ENCODE measurements at places on chromosomes 2 and 18.

GRCh38 chr2:136051001-136051724, 65.7 kb upstream of the DARS1 start:
- DNase-seq = no peak

GRCh38 chr2:53397085-53397484, 370.5 kb upstream of the CHAC2 start:
- no peak for DNase-seq

DNA sequence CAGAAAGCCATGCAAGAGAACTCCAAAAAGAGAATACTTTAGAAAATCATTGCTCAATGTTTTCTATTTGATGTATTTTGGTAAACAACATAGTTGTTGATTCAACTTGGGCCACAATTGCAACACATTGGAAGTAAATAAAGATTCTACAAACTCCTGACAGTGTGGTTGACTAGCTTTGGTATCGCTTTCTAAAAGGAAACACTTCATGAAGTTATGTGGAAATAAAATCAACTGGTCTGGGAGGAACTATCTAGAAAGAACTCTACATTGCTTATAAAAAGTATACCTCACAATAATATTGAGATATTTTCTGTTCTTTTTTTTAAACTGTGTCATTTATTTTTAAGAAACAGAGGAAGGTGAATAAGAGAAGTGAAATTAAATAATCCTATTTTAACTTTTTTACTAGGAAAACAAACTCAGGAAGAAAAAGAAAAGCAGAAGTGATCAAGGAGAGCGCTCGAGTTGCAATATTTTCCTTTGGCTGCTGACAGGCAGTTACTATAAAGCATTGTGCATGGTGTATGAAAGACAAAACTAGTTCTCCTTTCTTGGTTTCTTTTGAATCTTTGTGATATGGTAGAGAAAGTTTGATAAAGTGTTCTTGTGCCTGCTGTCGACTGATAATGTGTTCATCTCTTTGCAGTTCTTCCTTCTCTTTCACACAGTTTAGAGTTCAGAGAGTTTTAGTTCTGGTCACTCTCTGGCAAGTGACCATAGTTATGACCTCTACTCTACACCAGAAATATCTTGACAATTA, 3.0 kb downstream of the DHRS9 start:
- no peak for DNase-seq

GRCh38 chr2:237205043-237205541, 119.4 kb downstream of the COPS8 start:
- no peak for DNase-seq

DNA sequence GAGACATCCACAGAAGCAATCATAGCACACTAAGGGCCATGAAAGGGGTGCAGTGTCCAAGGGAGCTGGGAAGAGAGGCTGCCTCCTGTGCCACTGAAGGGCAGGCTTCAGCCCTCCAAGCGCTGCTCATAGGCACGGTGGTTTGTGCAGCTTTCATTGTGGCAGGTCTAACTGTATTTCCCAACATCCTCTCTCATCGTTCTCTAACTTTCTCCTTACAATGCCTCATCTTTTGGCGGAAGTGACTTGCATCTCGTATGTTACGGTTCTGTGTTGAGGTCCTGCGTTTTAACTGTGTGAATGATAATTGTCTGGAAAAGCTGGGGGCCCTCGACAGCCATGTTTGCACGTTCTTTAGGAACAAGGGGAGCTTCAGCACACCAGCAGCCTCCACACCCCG, 213.9 kb downstream of the GBX2 start:
- no peak for DNase-seq

DNA sequence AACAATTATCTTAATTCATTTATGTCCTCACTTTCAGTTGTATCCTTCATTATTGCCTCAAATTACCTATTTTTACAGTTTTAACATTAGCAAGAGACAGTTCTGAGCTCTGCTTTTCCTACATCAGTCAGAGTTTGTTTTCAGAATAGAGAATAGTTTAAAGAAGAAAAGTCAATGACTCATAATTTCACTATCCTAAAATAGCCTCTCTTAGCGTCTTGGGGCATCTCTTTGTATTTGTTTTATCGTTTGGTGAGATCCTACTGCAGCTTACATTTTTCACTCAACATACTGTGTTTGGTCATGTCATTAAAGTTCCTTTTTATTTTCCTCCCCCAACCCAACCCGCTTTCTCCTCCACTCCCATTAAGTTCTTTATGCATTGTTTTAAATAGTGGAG, 3.8 kb downstream of the SEC11C start:
- no peak for DNase-seq

DNA sequence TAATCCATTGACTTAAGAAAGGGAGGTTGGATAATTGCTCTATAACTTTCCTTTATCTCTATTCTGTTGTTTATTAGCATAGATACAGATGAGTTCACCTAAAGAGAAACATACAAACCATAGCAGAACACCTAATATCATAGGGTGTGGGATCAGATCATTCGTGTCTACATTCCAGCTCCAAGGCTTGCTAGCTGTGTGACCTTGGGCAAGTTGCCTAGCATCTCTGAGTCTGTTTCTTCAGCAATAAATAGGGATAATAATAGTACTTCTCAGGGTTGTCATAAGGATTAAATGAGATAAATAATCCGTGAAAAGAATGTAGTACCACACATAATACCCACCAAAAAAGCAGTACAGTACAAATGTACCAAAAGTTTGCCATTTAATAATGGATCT, 126.2 kb downstream of the PLB1 start:
- no peak for DNase-seq

- no peak for DNase-seq
Observed at GRCh38 chr2:195352581-195352980, 304.4 kb upstream of the SLC39A10 start.

DNA sequence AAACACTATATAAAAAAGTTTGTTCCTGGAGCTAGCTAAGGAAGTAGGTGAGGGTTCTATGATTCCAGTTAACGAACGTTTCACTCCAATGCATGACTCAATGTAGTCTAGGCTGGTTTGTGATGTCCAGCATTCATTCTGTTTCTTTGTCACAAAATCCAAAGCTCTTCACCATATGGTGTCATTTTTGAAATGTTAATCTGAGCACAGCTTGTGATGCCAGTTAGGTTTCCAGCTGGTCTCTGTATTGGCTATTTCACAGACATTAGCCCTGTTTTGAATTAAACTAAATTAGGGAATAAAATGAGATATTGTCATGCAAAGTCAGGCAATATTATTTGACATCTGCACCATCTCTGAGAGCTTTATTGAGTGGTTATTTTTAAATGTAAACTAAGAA, 159.4 kb downstream of the RBM43 start:
- peak; percentile 89 for DNase-seq

DNA sequence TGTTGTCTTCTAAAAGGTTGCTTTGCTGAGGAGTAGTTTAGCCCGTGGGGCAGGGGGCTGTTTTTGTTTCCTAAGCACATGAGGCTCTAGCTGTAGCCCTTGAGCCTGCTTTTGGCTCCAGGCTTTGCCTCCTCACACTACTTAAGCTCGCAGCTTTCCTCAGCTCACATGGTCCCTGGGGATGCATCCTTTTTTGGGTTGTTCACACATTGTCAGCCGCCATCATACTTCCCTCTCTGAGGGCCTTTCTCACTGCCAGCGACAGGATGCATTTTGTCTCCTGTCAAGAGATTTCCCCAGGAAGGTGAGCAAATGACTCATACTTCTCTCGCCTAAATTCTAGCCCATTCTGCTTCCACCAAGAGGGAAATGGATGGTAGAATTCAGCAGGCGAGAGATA, 279.5 kb upstream of the PKDCC start:
- peak; percentile 19 for DNase-seq

GRCh38 chr2:3079466-3079865, 298.2 kb downstream of the EIPR1 start:
- DNase-seq = no peak

GRCh38 chr2:176508374-176508773, 239.1 kb downstream of the MTX2 start:
- DNase-seq = no peak

GRCh38 chr18:68757126-68757525, 40.8 kb upstream of the CCDC102B start:
- no peak for DNase-seq

DNA sequence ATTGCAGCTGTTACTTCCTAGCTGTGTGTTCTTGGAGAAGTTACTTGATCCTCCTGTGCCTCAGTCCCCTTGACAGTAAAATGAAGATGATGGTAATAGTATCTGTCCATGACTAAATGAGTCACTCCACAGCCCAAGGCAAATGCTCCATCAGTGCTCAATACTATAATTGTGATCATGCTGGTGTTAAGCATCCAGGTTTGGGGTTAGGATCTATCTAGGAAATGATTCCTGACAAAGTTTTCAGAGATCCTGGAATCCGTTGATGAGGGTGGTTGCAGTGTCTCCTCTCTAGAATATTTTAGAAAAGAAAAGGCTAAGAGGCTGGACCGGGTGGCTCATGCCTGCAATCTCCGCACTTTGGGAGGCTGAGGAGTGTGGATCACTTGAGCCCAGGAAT, 2.7 kb upstream of the PRELID3A start:
- DNase-seq = no peak

- DNase-seq = no peak
Observed at GRCh38 chr2:191220671-191221070, 24.5 kb upstream of the MYO1B start.

DNA sequence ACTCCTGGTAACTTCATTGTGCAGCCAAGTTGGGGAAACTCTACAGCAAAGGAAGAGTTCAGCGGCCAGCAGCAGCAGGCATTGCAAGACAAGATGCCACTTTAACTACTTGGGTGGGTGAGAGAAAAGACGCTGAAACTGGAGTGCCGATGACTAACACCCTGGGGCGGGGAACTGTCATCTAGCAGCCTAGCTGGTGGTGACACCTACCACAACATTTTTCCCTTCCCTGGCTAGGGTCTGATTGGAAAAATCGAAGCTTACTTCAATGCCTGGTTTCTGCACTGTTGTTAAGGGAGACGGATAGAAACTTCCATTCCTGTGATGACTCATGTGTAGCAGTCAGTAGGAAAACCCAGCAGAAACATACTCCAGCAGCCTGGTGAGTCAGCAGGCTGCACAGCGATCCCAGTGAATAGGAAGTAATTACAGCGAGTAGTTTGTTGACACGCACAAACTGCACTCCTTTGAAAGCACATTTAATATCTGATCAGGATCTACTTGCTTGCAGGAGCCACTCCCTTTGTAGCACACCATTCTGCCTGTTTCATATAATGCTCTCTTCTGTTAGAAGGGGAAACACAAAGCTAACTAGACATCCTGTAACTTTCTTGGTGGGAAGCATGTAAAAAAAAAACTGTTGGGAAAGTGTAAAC, 62.1 kb upstream of the MAPRE2 start:
- DNase-seq = no peak

DNA sequence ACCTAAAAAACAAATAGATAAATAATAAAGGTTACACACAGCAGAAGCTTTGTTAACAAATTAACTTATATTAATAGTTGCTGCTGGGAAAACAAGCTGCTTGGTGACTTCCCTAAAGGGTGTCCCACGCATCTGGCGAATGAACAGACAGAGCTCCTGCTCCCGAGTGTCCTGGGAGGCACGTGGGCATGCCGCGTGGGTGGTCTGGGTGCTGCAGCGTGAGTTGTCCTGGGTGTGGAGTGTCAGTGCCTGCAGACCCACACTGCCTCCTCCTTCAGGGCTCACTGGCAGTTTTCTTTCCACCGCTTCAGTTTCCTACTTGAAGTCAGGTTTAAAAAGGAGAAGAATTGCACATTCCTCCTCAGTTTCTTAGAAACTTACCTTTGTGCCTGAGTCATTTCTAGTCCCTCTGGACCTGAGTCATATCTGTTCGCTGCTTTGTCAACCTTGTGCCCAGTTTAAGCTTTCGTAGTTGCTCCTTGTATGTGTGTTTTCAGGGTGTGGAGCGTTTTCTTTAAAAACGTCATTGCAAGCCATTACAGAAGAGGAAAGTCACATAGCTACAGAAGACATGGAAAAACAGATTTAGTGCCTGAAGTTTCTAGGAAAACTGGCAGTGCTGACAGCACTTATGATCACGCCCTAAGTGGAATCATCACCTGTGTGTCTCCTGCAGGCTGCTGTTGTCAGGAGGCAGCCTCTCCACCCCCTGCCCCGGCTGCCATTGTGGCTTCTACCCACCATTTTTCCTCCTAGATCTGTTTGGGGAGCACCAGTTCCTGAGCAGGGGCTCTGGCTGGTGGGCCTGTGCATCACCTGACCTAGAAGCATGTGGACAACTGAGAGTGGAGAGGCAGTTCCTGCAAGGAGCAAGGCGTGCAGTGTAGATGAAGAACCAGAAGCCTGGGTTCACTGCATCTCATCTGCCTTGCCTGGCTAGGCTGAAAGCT, 24.5 kb downstream of the IMPA2 start:
- no peak for DNase-seq

- peak; percentile 28 for DNase-seq
Observed at GRCh38 chr2:10333247-10333613, 30.5 kb downstream of the HPCAL1 start.

- DNase-seq = no peak
Observed at GRCh38 chr2:29025711-29026110, 44.6 kb downstream of the TOGARAM2 start.

GRCh38 chr18:28044036-28044435, 132.9 kb downstream of the CDH2 start:
- no peak for DNase-seq

- no peak for DNase-seq
Observed at GRCh38 chr2:28594000-28594331, 98.1 kb downstream of the PLB1 start.

GRCh38 chr2:28071221-28071620, 180.7 kb downstream of the BABAM2 start:
- DNase-seq = no peak

DNA sequence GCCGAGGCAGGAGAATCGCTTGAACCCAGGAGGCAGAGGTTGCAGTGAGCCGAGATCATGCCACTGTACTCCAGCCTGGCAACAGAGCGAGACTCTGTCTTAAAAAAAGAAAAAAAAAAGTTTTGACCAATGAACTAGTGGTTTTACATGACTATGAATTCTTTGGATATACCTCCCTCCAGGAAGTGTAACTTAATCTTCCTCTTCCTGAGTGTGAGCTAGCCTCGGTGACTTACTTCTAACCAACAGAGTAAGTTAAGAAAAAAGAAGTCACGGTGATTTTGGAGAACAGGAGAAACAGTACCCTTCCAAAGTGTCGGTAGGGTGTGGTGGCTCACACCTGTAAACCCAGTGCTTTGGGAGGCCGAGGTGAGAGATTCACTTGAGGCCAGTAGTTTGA, 7.1 kb downstream of the TIA1 start:
- DNase-seq = no peak

- no peak for DNase-seq
Observed at GRCh38 chr18:75264926-75265597, 54.5 kb downstream of the TSHZ1 start.

GRCh38 chr2:44087714-44088092, 81.0 kb upstream of the PPM1B start:
- peak; percentile 30 for DNase-seq

GRCh38 chr2:20343128-20343527, 7.5 kb downstream of the PUM2 start:
- no peak for DNase-seq

DNA sequence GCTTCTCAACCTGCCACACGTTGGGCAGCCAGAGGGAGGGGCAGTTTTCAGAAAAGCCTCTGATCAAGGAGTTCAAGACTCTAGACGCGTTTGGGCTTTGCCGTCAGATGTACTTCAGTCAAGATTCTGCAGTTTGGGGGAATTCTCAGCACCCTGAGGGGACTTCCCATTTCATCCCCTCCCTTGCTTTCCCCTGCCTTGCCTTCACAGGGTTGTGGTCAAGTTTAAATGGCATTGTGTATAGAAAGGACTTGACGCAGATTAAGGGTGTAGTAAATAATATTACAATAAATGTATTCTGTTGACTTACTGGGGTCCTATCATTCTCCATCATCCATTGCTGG, 198.3 kb upstream of the NABP1 start:
- DNase-seq = no peak

Measured in NCI-H524 (cell line).